ENCODE measurements at places on chromosomes 11 and 22.

- peak; percentile 53 for DNase-seq
Observed at GRCh38 chr11:125345421-125346178, 150.5 kb downstream of the FEZ1 start.

DNA sequence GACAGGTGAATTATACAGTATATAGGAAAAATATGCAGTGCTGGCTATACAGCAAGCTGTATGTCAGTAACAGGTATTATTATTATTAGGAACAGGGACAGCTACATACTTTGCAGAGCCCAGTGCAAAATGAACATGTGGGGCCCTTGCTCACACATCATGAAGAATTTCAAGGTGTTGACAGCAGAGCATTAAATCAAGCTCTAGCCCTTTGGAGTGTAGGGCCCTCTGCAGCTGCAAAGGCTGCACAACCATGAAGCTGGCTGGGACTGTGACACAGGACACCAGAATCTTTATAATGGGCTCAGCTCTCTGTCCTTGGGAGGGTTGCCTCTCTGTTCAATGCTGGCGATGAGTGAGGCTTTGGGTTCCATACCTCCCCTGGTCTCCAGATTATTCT lies 44.9 kb upstream of the DAGLA start:
- no peak for DNase-seq

DNA sequence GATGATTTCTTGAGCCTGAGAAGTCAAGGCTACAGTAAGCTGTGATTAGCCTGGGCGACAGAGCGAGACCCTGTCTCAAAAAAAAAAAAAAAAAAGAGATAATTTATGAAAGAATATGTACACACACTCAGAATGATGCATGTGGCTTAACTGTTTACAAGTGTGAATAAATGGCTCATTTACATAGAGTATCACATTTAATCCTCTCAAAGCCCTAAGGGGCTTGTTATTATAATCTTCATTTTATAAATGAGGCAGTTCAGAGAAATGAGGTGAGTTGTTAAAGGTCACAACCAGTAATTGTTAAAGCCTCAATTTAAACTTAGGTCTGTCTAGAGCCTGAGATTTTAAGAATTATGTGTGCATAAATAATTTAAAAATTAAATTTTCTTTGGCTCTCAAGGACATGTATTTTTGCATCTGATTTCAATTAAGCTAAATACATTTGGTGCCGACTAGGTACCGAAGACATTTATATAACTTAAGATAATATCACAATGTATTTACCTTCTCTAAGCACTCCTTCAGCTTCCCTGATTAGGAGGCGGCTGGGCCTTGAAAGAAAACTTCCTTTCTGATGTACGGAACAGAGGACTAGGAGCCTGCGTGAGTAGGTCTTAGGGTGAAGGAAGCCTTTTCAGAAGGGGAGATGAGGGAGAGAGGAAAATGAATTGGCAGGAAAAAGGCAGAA lies 28.5 kb upstream of the DDX6 start:
- peak; percentile 1 for DNase-seq

GRCh38 chr22:25492841-25493734 lies 71.4 kb upstream of the GRK3 start:
- peak; percentile 100 for DNase-seq

DNA sequence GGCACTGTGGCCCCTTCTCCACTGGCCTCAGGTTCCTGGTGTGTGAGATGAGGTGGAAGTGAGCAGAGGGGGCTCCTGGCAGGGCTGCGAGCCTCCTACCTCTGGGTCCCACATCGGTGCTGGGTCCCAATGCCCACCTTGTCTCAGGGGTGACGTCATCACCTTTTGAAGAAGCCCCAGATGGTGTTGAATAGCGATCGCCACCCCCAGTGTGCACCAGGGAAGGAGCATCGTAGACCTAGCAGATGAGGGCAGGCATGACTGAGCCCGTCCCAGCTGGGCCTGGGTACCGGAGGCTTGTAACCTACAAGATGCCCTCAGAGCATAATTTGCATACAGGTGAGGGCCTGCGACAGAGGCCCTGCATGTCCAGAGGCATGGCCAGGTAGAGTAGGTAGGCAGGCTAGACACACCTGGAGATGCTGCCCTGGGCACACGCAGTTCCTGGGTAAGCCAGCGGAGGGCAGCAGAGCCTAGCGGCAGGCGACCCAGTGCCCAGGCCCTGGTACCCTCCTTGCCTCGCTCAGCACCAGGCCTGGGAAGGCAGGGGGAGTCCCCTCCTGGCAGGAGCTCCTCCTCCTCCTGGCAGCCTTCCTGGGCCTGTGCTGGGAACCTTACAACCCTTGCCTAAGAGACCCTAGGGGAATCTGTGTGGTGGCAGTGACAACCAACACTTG lies 52.5 kb downstream of the TPCN2 start:
- peak; percentile 28 for DNase-seq

DNA sequence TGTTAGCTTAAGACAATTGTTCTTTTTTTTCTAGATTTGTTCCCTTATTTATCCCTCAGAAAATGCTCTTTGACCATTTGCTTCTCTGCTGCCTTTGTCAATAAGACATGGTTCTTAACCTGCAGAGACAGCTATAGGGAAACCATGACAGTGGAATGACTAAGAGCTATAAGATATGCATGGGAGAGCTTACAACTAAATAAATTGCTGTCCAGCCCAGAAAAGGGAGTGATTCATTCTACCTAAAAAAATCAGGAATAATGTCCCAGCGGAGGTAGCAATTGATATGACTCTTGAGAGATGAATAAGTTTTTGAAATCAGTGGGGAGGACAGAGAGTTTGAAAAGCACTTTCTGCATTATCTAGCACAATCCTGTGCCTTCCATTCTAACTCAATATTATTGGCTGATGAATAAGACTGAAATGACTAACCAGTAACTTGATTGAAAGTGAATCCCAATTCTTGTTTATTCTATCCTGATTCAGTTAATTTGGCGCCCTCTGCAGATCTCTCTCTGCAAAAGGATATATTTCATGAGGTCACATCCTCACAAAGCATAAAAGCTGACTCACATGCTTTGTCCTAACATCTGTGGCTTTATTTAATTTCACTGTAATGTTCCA lies 680.5 kb upstream of the API5 start:
- no peak for DNase-seq

DNA sequence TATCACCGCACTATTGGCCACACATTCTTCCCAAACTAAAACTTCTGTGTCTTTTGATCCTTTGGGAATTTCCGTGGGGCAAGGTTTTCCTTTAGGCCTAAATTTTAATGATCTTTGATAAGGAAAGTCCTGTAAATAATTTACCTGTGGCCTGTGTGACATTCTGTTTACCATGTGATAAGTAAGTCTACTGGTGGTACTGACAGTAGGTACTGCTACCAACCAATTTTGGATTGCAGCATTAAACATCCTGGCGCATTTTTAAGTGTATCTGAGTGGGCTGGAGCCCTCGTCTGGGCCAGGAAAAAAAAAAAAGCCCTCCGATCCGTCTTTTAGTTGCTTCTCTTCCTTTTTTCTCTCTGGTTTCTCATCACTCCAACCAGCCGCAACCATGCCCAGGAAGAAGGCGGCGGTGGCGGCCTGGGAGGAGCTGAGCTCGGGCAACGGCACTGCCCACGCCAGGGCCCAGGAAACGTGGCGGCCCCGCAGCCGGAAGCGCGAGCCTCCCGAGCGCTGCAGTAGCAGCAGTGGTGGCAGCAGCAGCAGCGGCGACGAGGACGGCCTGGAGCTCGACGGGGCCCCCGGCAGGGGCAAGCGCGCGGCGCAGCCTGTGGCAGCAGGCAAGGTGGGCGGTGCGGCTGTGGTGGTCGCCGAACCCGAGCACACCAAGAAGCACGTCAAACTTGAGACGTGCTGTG lies 33.6 kb downstream of the ASRGL1 start:
- no peak for DNase-seq

- DNase-seq, result no peak
Observed at GRCh38 chr11:102921587-102922220, 33.8 kb downstream of the MMP13 start.

DNA sequence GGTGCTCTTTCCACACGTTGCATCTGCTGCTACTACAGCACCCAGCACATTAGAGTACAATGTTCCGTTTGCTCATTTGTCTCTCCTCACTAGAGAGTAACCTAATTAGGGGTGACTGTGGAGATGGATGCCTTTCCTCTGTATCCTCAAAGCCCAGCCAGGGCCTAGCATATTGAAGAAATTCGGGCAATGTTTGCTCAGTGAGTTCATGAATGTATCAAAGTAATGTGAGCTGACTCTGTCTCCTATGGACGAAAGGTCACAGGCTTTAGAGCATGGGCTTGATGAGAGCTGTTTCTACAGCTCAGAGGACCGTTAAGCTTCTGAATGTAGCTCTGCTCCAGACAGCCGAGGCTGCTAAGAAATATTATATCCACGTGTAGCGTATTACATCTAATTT lies 67.5 kb downstream of the C11orf58 start:
- DNase-seq, result no peak

- no peak for DNase-seq
Observed at GRCh38 chr11:34904421-34904955, 11.7 kb downstream of the APIP start.

- peak; percentile 12 for DNase-seq
Observed at GRCh38 chr11:32884770-32885384, 7.7 kb upstream of the QSER1 start.

DNA sequence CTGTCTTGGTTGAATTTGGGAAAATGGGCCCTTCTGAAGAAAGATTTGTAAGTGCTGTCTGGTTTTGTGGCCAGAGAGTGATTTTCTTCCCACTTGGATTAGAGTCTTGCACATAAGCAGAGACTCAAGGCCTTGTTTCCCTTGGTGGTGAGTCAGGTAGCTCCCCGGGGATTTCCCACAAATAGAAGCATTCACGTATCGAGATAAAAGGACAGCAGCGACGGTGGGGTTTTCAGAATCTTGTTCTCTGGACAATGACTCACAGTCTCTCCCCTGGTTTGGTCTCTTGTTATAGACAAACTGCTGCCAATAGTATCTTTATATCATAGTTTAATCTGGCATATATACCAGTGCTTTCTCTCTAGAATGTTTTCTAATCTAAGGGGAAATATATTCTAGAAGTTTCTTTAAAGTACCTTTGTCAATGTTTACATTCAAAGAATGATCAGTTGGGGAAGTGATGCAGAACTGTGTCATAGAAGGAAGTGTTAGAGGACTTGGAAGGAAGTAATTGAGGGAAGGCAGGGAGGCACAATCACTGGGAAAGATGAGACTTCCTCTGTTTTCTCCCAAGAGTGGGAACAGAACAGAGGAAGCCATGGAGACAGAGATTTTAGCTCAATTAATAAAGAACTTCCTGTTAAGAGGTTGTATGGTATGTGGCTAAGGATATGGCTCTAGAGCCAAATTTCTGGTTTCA lies 18.1 kb downstream of the POLA2 start:
- no peak for DNase-seq

DNA sequence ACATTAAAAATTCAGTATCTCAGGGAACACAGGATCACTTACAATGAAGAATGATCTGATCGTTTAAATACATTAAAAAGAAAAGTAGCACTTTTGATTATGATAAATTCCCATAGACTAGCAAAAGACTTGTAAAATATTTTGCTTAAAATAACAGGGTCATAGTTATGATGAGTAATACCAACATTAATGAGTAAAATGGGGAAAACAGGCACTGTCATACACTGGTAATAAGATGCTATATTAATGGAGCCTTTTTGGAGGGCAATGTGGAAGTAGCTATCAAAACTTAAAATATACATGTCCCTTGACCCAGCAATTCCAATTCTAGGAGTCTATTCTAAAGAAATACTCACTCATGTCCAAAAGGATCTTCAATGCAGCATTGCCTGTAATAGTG lies 61.8 kb upstream of the CLNS1A start:
- DNase-seq, result no peak

DNA sequence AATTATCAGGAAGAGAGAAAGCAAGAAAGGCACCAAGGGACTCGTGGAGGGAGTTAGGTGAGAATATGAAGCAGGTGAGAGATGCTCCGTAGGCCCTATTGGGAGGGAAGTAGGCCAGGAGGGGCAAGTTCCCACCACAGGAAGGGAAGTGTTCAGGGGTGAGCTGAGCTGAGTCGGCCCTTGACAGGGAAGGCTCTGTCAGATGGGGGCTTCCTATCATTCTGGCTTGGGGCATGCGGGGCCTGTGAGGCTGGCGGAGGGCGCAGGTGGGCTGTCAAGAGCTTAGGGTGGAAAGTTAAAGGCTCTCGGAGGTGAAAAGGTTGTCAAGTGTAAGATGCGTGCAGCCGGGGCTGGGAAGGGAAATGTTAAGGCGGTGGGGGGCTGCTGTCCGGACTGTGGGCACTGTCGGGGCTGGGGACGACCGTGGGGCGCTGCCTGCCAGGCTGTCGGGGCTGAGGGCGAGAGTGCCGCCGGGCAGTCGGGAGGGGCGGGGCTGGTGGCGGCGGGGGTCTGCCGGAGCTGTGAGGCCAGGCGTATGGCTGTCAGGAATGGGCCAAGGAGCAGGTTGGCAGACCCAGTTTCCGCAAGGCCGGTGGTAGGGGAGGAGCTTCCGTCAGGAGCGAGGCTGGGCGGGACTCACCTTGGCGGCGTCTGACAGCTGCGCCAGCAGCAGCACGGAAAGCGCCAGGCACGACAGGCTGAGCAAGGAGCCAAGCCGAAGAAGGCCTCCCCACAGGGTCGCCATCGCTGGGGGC lies 496 bp downstream of the TMEM9B start:
- DNase-seq, result peak; percentile 58

DNA sequence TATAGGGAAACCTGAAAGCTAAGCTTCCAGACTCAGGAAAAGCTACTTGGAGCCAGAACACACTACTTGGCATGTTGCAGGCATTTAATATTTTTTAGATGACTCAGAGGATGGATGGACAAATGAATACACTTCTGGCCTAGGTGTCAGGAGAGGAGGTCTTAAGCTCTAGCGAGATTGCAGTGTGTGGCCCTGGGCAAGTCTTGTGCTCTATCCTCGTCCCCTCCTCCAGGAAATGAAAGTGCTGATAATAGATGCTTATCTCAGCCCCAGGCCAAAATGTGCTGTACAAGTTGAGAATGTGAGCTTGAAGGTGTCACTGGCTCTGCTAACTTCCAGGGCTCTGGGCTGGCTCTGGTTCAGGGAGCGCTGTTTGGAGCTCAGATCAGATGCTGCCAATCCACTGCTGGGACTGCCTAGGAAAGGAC lies 136.3 kb downstream of the PKNOX2 start:
- DNase-seq, result no peak

- peak; percentile 59 for DNase-seq
Observed at GRCh38 chr22:24952837-24953383, 394 bp downstream of the KIAA1671 start.

DNA sequence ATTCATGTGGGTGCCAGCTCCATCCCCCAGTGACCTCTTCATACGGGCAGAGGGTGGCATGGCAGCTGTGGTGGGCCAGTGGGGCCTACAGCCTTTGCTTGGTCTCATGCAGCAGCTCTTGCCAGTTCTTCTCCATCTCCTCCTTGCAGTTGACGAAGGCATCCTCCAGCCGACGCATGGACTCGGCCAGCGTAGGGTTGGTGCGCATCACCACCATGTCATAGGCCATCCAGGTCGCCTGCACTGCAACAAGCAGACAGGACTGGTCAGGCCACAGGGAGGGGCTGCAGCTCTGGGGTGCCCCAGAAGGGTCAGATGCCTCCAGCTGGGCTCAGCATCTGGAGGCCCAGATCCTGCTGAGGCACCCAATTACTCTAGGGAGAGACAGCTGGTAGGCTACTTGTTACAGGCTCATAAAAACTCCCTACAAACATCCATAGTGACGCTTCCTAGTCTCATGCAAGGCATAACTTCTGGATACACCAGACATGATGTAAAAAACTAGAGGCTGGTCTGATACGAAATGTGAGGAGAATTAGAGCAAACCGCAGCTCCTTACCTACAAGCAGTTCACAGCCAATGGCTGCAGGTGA lies 5.6 kb downstream of the KLHDC7B start:
- no peak for DNase-seq
